Skeletal muscle cell (primary cell): ENCODE measurements at places on chromosomes 4 and X.

GRCh38 chr4:4677556-4678522 lies 136.0 kb upstream of the STX18 start:
- no peak for DNase-seq

DNA sequence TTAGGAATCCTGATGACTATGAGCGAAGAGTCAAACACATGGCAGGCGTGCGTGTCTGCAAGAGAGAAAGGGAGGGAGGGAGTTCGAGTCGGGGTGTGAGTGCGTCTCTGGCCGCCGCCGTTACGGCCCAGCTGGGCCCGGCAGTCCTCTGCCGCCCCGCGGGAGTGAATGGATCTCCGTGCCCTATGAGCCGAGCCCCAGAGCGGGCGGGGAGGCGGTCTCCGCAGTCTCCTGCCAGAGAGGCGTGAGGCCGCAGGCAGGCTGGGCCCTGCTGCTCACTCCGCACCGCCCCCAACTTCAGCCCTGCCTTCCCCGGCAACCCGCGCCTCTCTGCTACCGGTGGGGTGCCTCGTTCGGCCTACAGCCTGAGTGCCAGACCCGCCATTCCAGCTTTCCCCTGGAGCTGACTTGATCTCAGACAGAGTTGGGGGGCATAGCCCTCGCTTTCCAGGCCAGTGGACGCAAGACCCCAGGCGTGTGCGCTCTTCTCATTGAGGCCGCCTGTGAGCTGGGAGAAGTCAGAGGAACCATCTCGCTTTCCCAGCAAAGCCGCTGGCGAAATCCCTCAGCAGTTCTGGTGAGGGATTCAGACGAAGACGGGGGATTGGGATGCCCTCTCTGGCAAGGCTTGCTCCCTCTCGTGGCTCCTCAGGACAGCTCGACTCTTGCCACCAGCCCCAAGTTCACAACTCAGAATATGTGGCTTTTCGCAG lies 1.4 kb downstream of the SLC16A2 start:
- no peak for DNase-seq

DNA sequence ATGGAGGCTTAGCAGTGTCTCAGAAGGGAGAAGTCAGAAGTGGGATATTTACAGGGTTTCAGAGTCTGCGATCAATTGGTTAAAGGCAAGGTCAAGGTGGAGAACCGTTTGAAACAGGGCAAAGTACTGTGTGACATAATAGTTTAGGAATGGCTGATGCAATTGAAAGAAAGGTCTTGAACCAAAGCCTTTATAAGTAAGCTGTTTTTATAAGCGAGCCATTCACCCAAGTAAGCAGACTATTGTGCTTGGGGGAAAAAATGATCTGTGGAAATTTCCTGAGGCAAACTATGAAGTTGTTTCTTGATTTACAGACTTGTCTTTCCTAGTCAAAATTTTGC lies 327.3 kb downstream of the CAMK2D start:
- peak; percentile 65 for DNase-seq

DNA sequence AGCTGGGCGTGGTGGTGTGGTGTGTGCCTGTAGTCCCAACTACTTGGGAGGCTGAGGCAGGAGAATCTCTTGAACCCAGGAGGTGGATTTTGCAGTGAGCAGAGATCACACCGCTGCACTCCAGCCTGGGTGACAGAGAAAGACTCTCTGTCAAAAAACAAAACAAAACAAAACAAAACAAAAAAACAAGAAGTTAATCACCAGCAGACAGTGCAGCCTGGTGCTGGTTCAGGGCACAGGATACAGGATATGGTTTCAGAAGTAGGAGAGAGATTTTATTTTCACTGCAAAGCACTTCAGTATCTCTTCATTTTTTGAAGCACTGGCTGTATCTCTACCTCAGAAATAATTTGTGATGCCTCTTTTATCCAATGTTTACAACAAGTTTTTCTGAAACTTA lies 1222.9 kb upstream of the PRKX start:
- DNase-seq = no peak

DNA sequence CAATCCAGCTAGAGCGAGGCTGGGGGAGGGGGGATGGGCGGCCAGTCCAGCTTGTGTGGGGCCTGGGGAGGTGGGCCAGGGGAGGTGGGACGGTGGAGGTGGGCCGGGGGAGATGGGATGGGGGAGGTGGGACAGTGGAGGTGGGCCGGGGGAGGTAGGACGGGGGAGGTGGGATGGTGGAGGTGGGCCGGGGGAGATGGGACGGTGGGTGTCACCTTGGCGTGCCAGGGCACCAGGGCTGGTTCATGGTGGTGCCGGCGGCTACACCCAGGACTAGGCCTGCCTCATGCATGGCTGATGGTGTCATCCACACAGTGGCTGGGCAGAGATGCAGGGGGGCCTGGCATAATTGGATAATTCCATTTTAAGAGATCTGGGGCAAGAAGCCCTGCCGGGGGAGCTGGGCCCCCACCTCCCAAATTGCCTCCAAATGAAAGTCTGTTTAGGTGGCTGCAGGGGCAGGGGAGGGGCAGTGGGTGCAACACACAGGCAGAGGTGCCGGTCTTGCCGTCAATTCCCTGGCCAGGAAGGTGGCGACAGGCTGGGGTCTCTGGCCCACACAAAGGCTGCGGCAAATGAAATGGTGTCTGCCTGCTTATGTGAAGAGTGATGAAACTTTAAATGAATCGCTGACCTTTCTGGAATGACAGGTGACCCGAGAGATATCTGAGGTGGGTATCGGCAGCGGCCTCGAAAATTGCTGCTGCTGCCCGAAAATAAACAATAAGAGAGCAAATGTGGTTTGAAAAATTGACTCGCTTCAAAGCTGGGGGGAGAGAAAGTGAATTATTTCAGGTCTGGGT lies 82.1 kb downstream of the FAM53A start:
- DNase-seq = no peak

DNA sequence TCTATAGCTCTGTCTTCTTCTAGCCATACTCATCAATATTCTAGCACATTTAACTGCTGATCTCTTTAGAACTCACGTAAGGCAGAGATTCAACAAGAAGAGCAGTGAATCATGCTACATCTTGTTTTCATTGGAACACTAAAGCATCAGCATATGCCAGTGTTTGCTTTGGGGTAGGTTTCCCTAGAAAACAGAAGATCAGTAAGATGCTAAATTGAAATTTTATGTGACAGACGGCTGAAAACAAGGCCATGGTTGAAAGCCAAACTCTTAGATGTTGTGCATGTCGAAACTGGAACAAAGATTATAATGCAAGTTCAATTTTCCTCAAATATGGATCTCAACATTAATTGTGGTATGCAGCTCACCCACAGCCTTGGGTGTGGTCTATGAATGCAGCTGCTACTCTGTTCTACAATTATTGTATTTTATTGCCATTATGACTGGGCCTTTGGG lies 107.6 kb downstream of the PDLIM5 start:
- peak; percentile 71 for DNase-seq

DNA sequence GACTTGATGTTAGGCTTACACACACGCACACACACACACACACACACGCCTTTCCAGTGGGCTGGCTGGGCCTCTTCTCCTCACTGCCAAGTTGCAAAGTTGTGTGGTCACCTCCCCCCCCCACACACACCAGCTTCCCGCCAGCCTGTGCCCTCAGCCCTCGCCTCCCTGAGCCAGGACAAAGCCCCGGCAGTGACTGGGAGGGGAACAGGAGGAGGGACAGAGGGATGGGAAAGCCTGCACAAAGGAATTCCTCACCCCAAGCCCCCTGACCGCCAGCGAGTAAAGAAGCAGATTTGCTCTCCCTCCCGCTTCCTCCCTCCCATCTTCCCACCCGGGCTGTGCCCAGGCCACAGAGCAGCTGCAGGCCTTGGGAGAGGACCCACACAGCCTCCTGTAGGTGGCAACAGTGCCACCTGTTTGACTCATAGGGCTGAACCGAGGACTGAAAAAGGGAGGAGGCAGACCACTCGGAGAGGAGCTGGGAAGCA lies at the start of gene GDPD2:
TSS of gene GDPD2 (plus strand) at position 464 of the 491 bp plus-strand sequence. CDS start 1,671 bp downstream, outside the sequence.
- DNase-seq = no peak

DNA sequence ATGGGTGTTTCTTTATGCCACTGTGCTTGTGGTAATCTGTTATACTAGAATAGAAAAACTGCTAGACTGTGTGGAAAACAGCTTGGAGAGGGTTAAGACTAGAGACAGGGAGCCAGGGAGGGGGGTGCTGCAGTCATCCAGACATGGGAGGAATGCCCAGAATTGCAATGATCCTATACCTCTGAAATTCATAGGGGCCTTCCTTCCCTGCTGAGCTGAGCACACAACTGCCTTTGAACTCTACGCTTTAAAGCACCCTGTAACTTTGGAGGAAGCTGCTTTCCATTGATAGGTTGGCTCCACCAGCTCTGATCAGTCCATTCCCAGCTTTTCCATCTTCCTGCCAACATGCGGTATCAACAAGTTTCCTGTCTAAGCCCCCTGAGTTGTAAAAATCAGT lies 155.9 kb upstream of the RASGEF1B start:
- DNase-seq = no peak

GRCh38 chrX:100477958-100478357 lies 67.9 kb upstream of the PCDH19 start:
- no peak for DNase-seq

GRCh38 chrX:20412871-20413486 lies 146.3 kb upstream of the RPS6KA3 start:
- no peak for DNase-seq
